ENCODE measurements at places on chromosomes 1 and 21.

- no peak for DNase-seq
Observed at GRCh38 chr1:61781151-61781550, 38.9 kb downstream of the PATJ start.

DNA sequence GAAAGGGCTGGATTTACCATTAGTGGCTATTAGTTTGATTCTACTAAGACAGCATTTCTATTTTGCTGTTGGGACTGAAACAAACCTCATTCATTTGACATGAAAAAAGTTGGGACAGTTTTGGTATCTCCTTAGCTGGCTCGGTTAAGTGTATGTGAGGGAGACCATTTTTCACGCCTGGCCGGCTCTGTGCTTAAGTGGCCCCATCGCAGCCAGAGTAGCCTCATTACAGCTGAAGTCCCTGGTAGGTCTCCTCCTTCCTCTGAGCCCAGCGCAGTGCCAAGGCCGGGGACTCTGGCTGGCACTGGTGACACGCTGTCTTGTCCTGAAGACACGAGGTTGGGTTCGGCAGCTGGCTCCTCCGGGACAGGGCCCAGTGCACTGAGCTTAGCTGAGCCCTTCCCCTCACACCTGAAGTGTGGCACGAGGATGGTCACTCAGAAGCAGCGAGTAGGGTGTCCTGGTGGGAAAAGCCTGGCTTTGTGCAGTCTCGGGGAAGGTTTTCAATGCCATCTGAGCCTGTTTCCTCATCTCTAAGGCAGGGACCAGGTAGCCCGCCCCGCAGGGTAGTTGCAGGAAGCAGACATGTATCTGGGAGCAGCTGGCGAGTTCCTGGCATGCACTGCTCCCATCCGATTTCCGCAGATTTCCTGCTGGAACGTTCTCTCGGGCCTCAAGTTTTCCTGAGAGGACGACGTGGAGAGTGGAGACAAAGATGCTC lies 196.5 kb downstream of the DYRK1A start:
- no peak for DNase-seq

- no peak for DNase-seq
Observed at GRCh38 chr1:193157360-193157759, 29.1 kb downstream of the B3GALT2 start.

- no peak for DNase-seq
Observed at GRCh38 chr1:76864383-76864782, 2.9 kb upstream of the ST6GALNAC5 start.

GRCh38 chr1:248585266-248585665 lies 10.7 kb upstream of the OR2T34 start:
- no peak for DNase-seq

GRCh38 chr1:11526071-11526895 lies 47.3 kb downstream of the DISP3 start:
- DNase-seq: no peak

- no peak for DNase-seq
Observed at GRCh38 chr1:248094884-248095283, at the start of gene OR2L13. Gene OR2L13 (plus strand): TSS chr1:248095184. CDS start chr1:248099376, 4,192 bp downstream.

GRCh38 chr1:115862403-115862802 lies 21.5 kb upstream of the NHLH2 start:
- DNase-seq: no peak

DNA sequence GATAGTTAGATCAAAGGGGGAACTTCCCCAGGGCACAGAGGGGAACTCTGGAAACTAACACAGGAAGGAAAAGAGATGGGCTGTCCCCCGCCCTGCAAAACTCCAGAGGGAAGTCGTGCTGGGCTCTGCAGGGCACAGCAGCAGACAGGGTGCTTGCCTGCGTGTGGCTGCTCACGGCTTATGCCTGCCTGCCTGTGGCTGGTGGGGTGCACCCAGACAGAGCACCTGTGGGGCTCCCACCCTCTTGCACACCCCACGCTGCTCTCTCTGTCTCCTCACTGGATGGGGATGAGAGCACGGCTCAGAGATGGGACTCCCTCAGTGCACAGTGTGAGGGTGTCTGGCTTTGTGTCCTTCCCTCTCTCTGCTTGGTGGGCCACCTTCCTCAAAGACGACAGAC lies 13.5 kb upstream of the ETV3L start:
- no peak for DNase-seq

- DNase-seq: no peak
Observed at GRCh38 chr1:80202118-80202517, 1195.6 kb upstream of the ADGRL4 start.

- DNase-seq: no peak
Observed at GRCh38 chr1:177591155-177591554, 378.7 kb downstream of the SEC16B start.

DNA sequence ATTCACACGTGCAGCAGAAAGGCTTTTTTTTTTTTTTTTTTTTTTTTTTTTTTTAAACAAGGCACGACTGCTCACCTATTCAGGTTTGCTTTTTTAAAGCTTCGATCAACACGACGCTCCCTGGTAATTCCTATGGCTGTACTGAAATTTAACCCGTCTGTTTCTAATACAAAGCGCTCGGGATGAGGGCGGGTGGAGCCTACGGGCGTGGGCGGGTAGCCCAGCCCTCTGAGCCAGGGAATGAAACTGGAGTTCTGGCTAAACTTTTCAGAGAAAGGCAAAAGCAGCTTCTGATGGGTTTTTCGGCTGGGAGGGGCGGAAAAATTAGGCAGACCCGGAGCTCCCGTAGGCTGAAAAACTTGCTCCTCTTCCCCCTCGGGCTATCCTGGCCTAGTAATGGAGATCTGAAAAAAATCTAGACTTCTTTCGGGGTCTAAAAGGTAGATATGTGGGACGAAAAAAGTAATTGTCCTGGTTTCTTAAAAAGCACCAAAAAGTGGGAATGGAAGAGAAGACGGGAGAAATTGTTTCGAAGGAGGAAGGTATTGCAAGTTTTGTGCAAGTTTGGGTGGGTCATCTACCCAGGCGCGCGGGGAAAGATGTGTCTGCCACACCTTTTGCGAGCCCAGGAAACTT lies 7.4 kb downstream of the NR5A2 start:
- no peak for DNase-seq

DNA sequence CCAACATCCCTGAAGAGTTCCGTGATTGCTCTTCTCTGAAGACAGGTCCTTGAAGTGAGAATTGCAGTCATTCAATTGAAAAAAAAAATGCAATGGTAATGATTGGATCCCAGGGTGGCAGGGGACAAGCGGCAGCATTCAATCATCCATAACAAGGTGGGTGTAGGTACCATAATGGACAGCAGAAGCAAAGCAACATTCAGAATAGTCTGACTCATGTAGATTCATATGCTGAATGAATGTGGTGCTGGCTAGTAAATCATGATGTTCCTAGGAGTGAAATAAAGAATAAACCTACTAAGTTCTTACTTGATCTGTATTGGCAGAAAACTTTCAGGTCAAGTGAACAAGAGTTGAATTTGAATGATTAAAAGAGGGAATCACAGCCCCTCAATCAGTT lies 319.6 kb downstream of the GPATCH2 start:
- DNase-seq: no peak

- no peak for DNase-seq
Observed at GRCh38 chr21:14880922-14881321, 183.9 kb downstream of the NRIP1 start.

DNA sequence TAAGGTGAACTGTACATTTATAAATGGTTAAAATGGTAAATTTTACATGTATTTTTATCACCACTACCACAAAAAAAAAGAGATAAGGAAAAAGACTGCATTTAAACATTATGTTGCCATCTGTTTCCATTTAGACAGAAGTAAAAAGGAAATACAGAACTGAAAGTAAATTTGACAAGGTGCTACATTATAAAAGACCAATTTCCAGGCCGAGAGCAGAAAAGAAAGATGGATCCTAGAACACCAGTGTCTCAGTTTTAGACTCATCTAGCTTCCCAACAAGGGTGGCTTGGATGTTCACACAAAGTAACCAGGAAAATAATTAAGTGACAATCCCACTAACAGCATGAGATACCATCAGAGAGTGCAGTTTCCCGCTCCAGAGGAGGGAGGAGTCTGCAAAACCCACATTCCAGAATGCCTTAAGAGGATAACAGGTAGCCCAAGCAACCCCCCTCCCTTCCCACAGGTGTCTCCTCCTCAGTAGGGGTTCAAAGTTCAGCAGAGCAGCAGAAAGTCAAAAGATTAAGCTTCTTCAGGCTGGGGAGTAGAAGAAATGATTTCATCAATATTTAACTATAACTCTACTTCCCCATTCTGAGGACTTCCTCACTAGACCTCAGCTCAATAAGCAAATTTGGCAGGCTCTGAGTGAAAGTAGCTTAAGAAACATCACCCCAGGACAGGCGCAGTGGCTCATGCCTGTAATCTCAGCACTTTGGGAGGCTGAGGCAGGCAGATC lies 11.8 kb downstream of the TPM3 start:
- DNase-seq: no peak

GRCh38 chr1:37294096-37294495 lies 180.3 kb upstream of the ZC3H12A start:
- no peak for DNase-seq

DNA sequence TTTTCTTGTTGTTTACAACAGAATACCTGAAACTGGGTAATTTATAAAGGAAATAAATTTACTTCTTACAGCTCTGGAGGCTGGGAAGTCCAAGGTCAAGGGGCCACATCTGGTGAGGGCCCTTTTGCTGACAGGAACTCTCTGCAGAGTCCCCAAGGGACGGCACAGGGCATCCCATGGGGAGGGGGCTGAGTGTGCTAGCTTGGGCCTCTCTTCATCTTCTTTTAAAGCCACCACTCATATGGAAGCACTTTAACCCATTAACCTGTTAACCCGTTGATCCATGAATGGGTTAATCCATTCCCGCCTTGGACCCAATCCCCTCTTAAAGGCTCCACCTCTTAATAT lies 76.3 kb downstream of the OBSCN start:
- no peak for DNase-seq

DNA sequence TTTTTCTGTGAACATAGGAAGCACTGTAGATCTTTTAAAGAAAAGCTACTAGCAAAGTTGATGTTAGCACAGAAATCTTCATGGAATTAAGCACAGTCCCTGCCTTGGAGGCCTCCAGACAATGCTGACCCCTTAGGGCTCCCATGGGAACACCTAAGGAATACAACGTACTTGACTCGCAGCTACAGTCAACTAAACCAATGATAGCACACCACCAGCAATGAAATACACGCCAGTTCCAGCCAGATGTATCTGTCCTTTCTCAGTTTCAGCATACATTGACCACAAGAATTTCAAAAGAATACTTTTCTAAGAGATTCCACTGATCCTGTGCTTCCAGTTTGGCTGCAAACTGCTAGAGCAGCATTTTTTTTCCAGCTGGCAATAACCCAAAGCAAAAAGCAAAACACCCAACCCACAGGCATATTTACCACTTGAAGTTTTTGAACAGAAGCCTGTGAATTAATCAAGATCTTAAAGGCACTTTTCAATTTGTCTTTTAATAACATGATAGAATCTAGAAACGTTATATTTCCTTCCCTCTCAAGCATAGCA lies 42.8 kb upstream of the KRTAP11-1 start:
- no peak for DNase-seq

DNA sequence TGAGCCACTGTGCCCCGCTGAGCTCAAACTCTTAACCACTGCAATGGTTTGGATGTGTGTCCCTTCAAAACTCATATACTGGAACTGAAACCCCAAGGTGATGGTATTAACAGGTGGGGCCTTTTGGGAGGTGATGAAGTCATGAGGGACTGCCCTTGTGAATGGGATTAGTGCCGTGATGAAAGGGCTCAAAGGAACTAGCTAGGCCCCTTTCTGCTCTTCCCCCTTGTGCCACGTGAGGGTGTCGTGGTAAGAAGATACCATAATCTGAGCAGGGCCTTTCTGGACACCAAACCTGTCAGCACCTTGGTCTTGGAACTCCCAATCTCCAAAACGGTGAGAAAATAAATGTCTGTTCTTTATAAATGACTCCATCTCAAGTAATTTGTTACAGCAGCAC lies 45.5 kb upstream of the SPOCD1 start:
- no peak for DNase-seq

DNA sequence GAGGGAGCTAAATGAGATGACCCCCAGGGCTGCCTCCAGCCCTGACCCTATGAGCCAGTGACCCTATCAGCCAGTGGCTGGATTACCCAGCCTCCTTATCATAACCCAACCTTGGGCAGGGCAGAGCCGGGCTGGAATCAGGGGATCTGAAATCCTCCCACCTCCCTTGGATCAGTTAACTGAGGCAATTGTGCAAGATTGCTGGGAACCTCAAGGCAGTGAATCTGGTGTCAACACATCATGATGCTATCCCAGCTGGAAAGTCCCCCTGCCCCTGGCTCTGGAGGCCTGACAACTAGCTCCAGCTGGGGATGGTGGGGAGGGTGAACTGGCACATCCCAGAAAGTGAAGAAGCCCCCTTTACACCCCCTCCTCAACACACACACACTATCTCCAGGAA lies 6.4 kb upstream of the TSPAN1 start:
- DNase-seq: no peak
